ENCODE measurements at places on chromosomes 3 and 15.

- no peak for DNase-seq
Observed at GRCh38 chr3:61730056-61730455, 168.7 kb downstream of the PTPRG start.

- DNase-seq, result no peak
Observed at GRCh38 chr3:112304611-112305010, 10.6 kb upstream of the SLC9C1 start.

DNA sequence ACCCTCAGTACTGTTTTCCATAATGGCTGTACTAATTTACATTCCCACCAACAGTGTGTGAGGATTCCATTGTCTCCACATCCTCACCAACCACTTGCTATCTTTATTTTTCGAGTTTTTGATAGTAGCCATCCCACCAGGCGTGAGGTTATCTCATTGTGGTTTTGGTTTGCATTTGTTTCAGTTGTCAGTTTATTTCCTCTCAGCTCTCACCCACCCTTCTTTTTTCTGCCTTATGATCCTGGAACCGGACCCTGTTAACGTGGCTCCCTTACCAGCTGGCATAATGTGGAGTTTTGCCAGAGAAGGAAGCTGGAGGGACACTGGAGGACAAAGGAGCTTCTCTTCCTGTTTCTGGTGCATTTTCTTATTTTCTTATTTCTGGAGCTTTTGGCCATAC lies 25.1 kb upstream of the SH3GL3 start:
- DNase-seq, result no peak

GRCh38 chr3:50652709-50653108 lies 22.0 kb upstream of the DOCK3 start:
- DNase-seq, result no peak

DNA sequence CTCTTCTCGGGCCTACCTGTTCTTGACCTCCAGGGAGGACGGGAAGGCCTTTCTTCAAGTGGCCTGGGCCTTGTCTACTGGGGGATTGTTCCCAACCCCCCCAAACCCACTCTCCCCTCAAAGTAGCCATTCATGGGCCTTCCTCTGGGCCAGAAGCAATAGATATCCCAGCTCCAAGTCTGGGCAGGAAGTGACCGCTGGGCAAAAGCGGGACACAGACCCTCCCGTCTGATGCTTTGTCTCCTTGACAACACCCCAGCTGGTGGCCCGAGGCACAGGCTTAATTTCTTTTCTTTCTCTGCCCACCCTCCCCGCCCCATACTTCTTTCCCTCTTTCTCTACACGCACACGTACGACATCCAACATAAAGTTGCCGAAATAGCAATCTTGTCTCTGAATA lies 41.4 kb upstream of the FEZF2 start:
- no peak for DNase-seq

DNA sequence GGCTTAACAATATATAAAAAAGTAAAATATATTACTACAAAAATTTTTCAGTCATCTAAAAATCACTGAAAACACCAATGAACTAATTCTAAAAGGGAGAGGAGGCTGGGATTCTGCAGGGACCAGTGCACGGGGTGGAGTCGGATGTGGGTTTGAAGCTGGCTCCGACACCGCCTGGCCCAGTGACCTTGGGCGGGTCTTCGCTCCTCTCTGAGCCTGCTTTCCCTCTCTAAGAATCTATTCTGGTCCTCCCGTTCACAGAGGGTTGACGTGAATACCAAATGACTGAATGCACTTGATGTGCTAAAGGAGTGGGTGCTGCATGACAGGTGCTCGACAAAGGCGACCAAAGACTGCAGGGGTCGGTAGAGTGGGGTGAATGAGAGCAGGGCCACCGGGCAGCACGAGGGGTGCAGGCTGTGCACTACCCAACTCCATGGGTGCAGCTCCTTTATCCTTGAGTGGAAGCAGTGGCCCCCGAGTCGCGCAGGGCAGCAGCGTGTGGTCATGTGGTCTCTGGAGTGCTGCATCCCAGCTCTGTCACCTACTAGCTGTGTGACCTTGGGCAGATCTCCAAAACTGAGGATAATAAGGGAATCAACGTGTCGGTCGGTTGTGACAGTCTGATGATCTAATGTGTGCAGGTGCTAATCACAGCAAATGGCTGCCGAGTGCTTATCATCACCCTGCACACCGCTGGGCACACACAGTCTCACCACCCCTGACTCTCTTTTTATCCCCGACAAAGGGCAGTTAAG lies 8.6 kb upstream of the IQSEC1 start:
- no peak for DNase-seq

GRCh38 chr3:179702271-179702947 lies 49.6 kb downstream of the USP13 start:
- DNase-seq, result no peak

- DNase-seq, result no peak
Observed at GRCh38 chr3:140078940-140079339, 144.0 kb downstream of the CLSTN2 start.
